ENCODE measurements at places on chromosomes 13 and 19. TPM values are rescaled to one million over a fixed set of nuclear protein-coding genes. Genes with fewer than 3 reads are reported as not detected.

PROZ gene
- total RNA-seq = not detected

CEACAM21 gene
- total RNA-seq = not detected

CRLF1 gene
- total RNA-seq = 0.31 TPM

APC2 gene
- 0.08 TPM for total RNA-seq

PTH2 gene
- not detected for total RNA-seq

FGF21 gene
- total RNA-seq = not detected

CAPN12 gene
- 9.0 TPM for total RNA-seq
